GM23248 (cell line): ENCODE measurements at places on chromosomes 4 and X. TPM values are rescaled to one million over a fixed set of nuclear protein-coding genes. Genes with fewer than 3 reads are reported as not detected.
A peak's percentile ranks its signal among the peaks of the same experiment; 100 is the strongest.

DNA sequence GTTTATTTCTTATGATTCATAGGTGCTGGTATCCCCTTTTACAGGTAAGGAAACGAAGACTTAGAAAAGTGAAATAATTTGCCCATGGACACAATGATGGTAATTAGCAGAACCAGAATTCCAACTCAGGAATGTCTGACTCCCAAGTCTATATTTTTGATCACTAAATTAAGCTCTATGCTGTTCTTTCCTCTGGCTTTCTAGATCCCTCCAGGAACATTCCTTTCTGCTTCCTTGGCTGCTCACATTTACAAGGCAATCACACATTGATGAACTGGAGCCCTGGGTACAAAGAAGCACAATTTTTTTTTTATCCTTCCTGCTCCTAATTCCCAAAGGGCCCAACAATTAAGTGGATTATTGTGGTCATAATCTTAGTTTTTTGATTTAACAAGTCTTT is 7.0 kb upstream of the CDKN2AIP start:
- H3K27ac ChIP-seq, result no peak overlapping the region
- H3K4me3 ChIP-seq, result no peak overlapping the region

The PAQR3 gene
- total RNA-seq, result 19.2 and 20.7 TPM in 2 replicates

- H3K27ac ChIP-seq, result no peak overlapping the region
- no peaks in the 10 kb centered on the region for H3K36me3 ChIP-seq
- no peaks in the 10 kb centered on the region for H3K4me1 ChIP-seq
- no peak overlapping the region for H3K4me3 ChIP-seq
- no peak for DNase-seq
- no peaks in the 10 kb centered on the region for H3K27me3 ChIP-seq
Observed at GRCh38 chr4:182429896-182430295, 186.7 kb downstream of the TENM3 start.

GRCh38 chr4:8728536-8729407 is 136.2 kb downstream of the CPZ start:
- H3K4me3 ChIP-seq, result no peak overlapping the region
- no peaks in the 10 kb centered on the region for H3K4me1 ChIP-seq
- H3K36me3 ChIP-seq, result no peaks in the 10 kb centered on the region
- peaks cover 27% of the 10 kb centered on the region for H3K27me3 ChIP-seq
- H3K27ac ChIP-seq, result no peak overlapping the region

The CSAG3 gene
- not detected in 2 replicates for total RNA-seq

DNA sequence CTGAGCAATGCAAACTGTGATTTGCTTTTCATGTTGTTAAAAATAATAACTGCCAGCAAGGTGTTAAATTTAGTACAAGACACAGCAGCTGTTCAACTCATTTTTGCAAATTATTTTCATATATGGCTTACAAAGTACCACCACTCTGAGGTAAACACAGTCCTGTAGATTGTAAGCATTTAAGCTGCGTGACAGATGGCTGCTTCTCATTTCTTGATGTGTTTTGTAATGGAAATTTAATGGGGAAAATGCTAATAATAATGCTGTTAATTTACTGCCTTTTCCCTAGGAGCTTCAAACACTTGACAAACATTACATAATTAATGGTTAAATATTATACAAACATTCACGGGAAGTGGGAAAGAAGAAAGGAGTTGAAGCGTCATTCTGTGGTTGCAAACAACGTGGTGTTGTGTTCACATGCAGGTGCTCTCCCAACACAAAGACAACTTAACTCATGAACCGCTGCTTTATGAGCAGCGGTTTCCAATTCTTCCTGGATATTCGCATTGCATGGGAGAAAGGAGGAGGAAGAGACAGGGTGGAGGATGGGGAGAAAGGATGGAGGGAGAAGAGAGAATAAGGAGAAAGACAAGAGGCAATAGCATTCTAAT is 236.8 kb upstream of the VCX start:
- H3K4me3 ChIP-seq, result no peak overlapping the region
- no peaks in the 10 kb centered on the region for H3K27me3 ChIP-seq
- H3K36me3 ChIP-seq, result no peaks in the 10 kb centered on the region
- no peak overlapping the region for H3K27ac ChIP-seq
- DNase-seq, result no peak
- no peaks in the 10 kb centered on the region for H3K4me1 ChIP-seq

- no peak overlapping the region for H3K27ac ChIP-seq
- no peak overlapping the region for H3K4me3 ChIP-seq
- H3K27me3 ChIP-seq, result no peaks in the 10 kb centered on the region
- no peak for DNase-seq
- no peaks in the 10 kb centered on the region for H3K36me3 ChIP-seq
Observed at GRCh38 chrX:68041110-68041509, 392.2 kb downstream of the OPHN1 start.

The STATH gene
- not detected in 2 replicates for total RNA-seq

DNA sequence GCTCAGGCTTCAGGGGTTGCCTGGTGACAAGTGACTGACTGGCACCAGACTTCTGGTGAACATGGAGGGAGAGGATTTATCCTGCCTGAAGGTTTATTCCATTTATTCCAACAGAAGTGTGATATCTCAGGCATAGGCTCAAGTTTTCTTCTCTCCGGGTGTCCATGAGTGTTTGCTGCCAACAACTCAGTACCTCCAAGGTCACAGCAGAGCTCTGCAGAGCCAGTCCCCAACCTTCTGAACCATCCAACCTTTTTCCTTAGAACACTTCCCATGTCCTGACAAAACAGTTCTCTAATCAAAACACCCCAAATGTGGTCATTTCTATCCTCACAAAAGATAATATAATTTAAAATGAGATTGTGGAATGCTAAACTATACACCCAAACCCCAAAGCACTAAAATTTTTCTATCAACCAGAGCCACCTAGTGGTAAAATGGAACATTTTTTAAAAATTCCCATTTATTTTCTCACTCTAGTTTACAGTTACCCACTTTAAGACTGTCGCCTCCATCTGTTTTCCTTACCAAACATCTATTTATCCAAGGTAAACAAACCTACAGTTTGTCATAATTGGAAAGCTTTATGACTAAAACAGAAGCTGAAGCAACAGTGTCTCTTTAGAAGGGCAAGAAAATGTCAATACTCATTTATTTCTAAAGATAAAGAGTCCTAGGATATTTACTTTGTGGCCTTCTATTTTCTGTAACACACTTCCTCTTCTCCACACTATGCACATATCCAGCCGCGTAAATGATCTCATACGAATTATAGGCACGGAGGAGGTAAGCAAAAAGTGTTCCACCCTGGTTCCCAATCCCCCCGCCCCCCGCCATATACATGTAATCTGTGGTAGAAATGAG is 39.5 kb downstream of the TMEM154 start:
- H3K27me3 ChIP-seq, result no peaks in the 10 kb centered on the region
- no peaks in the 10 kb centered on the region for H3K36me3 ChIP-seq
- DNase-seq, result peak; percentile 53
- H3K27ac ChIP-seq, result no peak overlapping the region
- no peak overlapping the region for H3K4me3 ChIP-seq

GRCh38 chr4:10335050-10335449 is 122.2 kb downstream of the ZNF518B start:
- no peak overlapping the region for H3K27ac ChIP-seq
- no peaks in the 10 kb centered on the region for H3K27me3 ChIP-seq
- no peaks in the 10 kb centered on the region for H3K36me3 ChIP-seq
- peaks cover 23% of the 10 kb centered on the region for H3K4me1 ChIP-seq

- DNase-seq, result no peak
- peaks cover 2% of the 10 kb centered on the region; the same call in 1 of the 2 replicates for H3K4me1 ChIP-seq
- no peaks in the 10 kb centered on the region for H3K27me3 ChIP-seq
- no peak overlapping the region for H3K27ac ChIP-seq
- no peaks in the 10 kb centered on the region for H3K36me3 ChIP-seq
Observed at GRCh38 chrX:148290041-148290440, 210.4 kb upstream of the AFF2 start.
